ENCODE measurements at places on chromosomes 13 and 19. TPM values are rescaled to one million over a fixed set of nuclear protein-coding genes. Genes with fewer than 3 reads are reported as not detected.

PABPC3 gene
- 0.12 TPM for total RNA-seq

NCCRP1 gene
- not detected for total RNA-seq

ZIK1 gene
- total RNA-seq: 13.8 TPM

GAMT gene
- total RNA-seq: 28.8 TPM

SIGLEC14 gene
- not detected for total RNA-seq

BST2 gene
- 31.6 TPM for total RNA-seq

TNNI3 gene
- total RNA-seq: not detected

AP1M2 gene
- total RNA-seq: not detected
